Panc1 (cell line): ENCODE measurements at places on chromosomes 11 and 22.

GRCh38 chr11:132139181-132139580 lies 768.8 kb downstream of the NTM start:
- DNase-seq, result no peak

DNA sequence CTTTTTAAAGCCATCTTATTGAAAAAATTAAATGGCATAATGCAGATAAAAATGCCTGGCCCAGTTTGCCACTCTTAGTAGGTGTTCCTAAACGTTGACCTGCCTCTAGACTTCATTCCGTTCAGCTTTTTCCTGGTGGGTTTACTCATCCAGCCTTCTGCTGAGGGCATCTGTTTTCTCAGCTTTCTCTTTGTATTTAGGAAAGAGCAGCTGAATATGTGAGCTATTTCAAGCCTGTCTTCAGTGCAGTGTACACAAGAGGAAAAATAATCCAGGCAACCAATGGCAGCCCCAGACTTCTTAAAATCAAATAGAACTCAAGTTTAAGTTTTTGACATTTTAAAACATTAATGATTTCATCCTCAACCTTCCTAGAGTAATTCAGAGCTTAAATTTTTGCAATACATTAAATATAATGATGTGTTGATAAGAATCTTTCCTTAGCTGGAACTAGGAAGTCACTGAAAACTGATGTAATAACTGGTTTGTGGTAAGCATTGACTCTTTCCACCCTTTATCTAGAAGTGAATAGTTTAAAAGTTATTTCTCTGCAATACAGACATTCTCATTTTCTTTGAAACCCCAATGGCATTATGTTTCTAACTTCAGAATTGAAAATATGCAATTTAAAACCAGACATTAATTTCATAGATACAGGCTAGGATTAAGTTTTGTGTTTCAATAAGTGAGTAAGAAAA lies 165.4 kb downstream of the AASDHPPT start:
- DNase-seq, result no peak

DNA sequence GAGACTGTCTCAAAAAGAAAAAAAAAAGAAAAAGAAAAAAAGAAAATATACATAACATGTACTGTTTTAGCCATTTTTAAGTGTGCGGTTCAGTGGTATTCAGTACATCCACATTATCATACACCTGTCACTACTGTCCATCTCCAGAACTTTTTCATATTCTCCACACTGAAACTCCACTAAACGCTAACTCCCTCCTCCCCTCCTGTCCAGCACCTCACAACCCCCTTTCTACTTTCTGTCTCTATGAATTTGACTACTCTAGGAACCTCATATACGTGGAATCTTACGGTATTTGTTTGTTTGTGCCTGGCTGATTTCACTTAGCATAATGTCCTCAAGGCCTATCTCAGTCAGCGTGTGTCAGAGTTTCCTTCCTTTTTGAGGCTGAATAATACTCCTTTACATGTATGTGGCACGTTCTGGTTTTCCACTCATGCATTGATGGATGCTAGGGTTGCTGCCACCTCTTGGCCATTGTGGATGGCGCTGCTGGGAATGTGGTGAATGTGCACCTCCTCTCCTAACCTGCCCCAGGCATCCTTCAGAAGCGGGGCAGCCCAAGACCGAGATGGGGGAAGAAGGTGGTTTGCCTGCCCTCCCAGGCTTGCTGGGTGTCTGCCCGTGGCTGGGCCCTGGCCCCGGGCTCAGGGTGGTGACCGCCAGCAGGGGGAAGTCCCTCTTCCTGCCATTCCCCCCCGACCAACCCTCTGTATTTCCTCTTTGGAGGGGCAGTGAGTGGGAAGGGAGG lies 60.5 kb downstream of the BCR start:
- no peak for DNase-seq

- DNase-seq, result no peak
Measured at GRCh38 chr11:1834062-1834610, 654 bp upstream of the SYT8 start.

- no peak for DNase-seq
Measured at GRCh38 chr22:47174671-47175112, 412.2 kb downstream of the TBC1D22A start.

DNA sequence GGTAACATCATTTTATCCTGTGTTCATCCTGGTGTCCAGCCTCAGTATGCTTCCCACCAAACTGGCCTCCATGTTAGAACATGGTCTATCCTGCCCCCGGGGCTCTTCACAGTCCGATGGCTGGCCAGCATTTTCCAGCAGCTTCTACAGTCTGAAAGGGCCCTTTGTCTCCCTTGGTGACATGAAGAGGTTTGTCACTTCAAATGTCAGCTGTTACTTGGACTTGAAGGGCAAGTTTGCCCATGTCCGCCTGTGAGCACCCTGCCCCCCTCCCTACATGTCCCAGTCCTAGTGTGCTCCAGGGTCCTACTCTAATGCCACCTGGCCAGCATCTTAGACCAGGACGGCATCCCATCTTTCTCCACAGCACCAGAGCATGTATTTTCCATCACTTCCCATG lies 24.7 kb downstream of the PATZ1 start:
- DNase-seq, result no peak

DNA sequence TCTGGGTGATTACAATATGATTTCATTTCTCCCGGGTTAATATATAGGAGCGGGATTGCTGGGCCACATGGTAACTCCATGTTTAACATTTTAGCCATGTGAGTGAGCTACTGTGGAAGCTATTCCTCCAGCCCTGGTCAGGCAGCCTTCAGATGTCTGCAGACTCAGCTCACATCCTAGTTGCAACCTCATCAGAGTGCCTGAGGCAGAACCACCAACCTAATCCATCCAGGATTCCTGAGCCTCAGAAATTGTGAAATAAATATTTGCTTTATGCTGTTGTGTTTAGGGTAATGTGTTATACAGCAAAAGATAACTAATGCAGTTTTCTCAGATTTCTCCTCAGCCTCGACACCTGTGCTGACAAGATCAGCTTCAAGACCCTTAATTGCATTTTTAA lies 676.8 kb downstream of the OPCML start:
- DNase-seq, result no peak

DNA sequence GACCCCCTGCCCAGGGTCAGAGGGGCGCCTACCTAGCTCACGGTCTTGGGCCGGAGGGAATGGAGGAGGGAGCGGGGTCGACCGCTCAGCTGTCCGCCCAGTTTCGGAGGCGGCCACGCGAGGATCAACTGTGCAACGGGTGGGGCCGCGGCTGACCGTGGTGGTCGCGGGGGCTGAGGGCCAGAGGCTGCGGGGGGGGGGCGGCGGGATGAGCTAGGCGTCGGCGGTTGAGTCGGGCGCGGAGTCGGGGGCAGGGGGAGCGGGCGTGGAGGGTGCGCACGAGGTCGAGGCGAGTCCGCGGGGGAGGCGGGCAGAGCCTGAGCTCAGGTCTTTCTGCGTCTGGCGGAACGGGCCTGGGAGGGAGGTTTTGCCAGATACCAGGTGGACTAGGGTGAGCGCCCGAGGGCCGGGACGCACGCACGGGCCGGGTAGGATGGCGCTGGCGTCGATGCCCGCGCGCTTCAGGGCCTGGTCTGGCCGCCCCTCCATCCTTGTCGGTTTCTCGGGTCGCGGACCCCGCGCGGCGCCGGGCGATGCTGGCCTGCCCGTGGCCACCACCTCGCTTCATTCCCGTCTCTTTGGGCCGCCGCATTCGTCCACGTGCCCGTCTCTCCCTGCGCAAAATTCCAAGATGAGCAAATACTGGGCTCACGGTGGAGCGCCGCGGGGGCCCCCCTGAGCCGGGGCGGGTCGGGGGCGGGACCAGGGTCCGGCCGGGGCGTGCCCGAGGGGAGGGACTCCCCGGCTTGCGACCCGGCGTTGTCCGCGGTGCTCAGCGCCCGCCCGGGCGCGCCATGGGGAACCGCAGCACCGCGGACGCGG lies at the start of gene DRD4:
Gene DRD4 (plus strand): TSS at position 759 of the 822 bp plus-strand sequence. CDS start 36 bp downstream, at position 795.
- DNase-seq, result no peak

DNA sequence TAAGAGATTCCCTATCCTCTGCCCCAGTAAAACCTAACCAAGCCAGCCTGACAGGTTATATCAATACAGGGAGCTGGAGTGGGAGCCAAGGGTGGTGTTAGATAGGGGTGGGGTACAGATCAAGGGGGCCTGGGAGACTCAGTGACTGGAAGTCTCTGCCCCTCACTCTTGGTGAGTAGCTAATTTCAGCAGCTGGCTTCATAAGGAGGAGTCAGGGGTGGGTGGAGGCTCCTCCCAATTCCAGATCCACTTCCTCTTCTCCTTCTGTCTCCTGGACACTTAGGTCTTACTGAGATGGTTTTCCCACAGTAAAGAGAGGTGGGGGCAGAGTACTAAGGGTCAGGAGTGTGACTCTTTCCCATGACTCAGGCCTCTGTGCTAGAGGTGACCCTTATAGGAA lies 1.1 kb upstream of the VSIG2 start:
- DNase-seq, result no peak

GRCh38 chr11:46916286-46917108 lies 1.9 kb downstream of the LRP4 start:
- DNase-seq, result no peak

GRCh38 chr11:70413151-70413550 lies 14.8 kb downstream of the CTTN start:
- DNase-seq, result no peak

GRCh38 chr11:73187854-73188253 lies 30.2 kb upstream of the P2RY2 start:
- no peak for DNase-seq

- no peak for DNase-seq
Measured at GRCh38 chr11:117478126-117478860, 150.6 kb downstream of the CEP164 start.

DNA sequence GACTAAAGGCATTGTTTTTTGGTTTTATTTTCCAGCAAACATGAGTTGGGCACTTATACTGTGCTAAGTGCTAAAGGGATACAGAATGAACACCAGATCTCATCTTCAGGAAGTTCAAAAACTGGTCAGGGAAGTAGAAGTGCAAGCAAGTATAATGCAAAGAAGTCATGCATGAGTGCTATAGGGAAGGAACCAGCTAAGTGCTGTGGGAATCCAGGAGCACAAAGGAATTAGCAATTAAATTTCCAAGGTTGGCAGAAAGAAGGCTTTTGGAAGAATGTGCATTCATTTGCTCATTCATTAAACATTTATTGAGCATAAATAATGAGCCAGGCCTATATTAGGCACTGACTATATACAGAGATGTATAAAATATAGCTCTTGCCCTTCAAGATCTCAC lies 143.7 kb upstream of the ARHGAP42 start:
- DNase-seq, result no peak

DNA sequence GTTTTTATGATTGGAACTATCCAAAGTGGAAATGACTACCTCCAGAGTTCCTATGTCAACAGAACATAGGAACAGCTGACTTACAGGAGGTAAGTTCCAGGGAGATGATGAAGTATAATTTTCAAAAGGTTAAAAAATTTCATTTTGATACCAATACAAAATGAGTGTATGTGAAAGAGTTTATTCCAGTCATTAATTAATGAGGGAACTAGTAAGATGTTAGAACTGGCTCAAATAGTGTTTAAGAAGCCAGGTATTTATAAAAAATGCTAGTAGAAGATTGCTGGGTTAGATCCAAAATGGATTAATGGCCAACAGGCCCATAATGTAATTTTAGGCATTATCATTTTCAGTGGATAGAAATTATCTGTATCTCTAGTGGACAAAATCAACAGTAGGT lies 227.7 kb upstream of the ZBED5 start:
- no peak for DNase-seq
